ENCODE measurements at places on chromosomes 5 and 9.
A peak's percentile ranks its signal among the peaks of the same experiment; 100 is the strongest.

DNA sequence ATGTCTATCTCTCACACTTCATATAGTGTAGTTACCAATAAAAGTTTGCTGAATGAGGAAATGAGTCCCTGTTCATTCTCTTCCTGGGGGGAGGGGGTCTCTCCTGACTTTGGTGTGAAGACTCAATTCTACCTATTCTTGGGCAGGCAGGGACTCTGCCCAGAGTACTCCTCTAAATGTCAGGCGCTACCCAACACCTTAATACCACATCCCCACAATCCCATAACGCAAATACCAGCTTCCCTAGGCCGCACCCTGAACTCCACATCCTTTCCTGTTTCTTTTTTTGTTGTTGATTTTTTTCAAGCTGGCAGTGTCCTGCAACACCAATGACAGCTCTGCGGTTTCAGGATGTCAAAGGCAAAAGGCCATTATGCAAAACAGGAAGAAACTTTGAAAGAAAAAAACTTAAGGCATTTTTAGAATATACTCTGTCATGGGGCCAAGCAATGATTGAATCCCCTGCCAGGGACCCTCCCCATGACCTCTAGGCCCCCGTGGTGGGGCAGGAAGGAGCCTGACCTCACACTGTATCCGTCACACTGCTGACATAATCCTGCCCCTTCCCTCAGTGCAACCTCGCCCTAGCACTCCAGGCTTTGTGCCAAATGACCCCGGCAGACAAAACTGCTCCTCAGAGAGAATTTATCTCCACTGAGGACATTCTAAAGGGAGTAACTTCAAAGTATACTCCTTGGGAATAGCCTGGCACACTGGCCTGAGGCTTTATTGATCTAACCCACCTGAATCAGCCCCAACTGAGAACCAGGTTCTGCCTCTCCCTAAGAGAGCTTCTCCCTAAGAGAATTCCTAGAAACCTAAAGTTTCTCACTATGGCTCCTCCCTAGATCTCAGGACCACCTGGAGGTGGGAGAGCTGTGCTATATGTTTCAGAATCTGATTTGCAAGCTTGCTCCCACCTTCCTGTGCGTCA is 8.0 kb downstream of the B4GALT1 start:
- no peaks in the 10 kb centered on the region for H3K36me3 ChIP-seq
- peak overlapping the region; percentile 90 for H3K4me3 ChIP-seq
- H3K27me3 ChIP-seq = no peaks in the 10 kb centered on the region

GRCh38 chr5:62460578-62460983 is 48.0 kb downstream of the IPO11 start:
- H3K27me3 ChIP-seq = no peaks in the 10 kb centered on the region
- H3K27ac ChIP-seq = no peak overlapping the region
- H3K36me3 ChIP-seq = no peaks in the 10 kb centered on the region
- no peak for DNase-seq
- no peak overlapping the region for H3K4me3 ChIP-seq

DNA sequence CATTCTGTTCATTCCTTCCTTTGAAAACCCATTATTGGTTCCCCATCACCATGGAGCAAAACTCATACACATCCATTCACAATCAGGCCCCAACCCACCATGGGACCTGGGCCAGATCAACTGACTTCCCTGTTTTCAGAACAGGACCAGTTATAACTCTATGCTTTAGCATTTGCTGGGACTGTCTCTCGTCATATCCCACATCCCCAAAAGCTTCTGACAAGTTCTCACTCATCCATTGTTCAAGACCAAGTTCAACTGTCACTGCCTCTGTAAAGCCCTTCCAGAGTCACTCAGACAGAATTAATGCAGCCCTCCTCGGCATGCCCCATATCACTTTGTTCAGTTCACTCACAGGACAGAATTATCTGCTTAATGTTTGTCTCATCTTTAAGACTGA is 4.0 kb downstream of the FAM169A start:
- no peaks in the 10 kb centered on the region for H3K36me3 ChIP-seq
- DNase-seq = no peak
- no peaks in the 10 kb centered on the region for H3K27me3 ChIP-seq
- H3K27ac ChIP-seq = no peak overlapping the region
- no peaks in the 10 kb centered on the region for H3K4me1 ChIP-seq

DNA sequence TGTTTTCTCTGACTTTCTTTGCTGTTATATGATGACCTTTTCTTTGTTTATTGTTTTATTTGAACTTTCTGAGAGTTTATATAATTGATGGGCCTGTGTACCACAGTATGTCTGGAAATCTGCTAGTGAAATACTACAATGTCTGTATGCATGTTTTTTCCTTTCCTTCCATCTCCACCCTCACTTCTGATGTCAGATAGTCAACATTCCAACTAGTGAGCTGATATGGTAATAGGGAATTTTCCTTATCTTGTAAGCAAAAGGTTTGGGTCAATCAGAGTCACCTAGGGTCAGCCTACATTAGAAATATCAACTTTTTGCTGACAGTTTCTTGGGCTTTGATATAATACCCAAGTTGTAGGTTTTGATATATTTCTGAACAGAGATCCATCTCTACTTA is 103.2 kb downstream of the MAT2B start:
- H3K36me3 ChIP-seq = no peaks in the 10 kb centered on the region
- H3K27ac ChIP-seq = no peak overlapping the region
- no peak for DNase-seq
- H3K4me3 ChIP-seq = no peak overlapping the region
- no peaks in the 10 kb centered on the region for H3K27me3 ChIP-seq
- H3K4me1 ChIP-seq = no peaks in the 10 kb centered on the region

GRCh38 chr9:126503333-126504085 is 110.2 kb upstream of the LMX1B start:
- peaks cover 5% of the 10 kb centered on the region for H3K27me3 ChIP-seq
- H3K27ac ChIP-seq = no peak overlapping the region
- H3K4me3 ChIP-seq = no peak overlapping the region
- no peaks in the 10 kb centered on the region for H3K4me1 ChIP-seq
- H3K36me3 ChIP-seq = no peaks in the 10 kb centered on the region

- no peak overlapping the region for H3K4me3 ChIP-seq
- no peak for DNase-seq
- no peaks in the 10 kb centered on the region for H3K36me3 ChIP-seq
- no peak overlapping the region for H3K27ac ChIP-seq
- H3K27me3 ChIP-seq = no peaks in the 10 kb centered on the region
Measured at GRCh38 chr5:107700481-107700880, 29.7 kb upstream of the EFNA5 start.

DNA sequence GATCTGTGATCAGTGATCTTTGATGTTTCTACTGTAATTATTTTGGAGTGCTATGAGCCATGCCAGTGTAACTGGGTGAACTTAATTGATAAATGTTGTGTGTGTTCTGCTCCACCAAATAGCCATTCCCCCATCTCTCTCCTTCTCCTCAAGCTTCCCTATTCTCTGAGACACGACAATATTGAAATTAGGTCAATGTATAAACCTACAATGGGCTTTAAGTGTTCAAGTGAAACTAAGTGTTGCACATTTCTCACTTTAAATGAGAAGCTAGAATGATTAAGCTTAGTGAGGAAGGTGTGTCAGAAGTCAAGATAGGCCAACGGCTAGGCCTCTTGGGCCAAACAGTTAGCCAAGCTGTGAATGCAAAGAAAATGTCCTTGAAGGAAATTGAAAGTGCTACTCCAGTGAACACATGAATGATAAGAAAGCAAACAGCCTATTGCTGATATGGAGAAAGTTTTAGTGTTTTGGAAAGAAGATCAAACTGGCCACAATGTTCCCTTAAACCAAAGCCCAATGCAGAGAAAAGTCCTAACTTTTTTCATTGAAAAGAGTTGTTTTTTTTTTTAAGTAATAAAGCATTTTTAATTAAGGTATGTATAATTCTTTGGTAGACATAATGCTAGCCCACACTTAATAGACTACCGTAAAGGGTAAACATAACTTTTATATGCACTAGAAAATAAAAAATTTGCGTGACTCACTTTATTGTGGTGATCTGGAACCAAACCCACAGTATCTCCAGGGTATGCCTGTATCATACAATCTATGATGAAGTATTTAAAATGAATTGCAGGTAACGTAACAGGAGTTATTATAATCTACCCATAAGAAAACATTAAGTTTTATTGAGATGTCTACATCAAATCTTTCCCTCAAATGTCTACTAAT is 42.5 kb upstream of the ALDH1A1 start:
- H3K27ac ChIP-seq = no peak overlapping the region
- H3K27me3 ChIP-seq = 0 out of 2 replicates have a peak, but pooled peaks cover 3% of the 10 kb centered on the region
- H3K36me3 ChIP-seq = no peaks in the 10 kb centered on the region
- DNase-seq = no peak
- H3K4me3 ChIP-seq = no peak overlapping the region

DNA sequence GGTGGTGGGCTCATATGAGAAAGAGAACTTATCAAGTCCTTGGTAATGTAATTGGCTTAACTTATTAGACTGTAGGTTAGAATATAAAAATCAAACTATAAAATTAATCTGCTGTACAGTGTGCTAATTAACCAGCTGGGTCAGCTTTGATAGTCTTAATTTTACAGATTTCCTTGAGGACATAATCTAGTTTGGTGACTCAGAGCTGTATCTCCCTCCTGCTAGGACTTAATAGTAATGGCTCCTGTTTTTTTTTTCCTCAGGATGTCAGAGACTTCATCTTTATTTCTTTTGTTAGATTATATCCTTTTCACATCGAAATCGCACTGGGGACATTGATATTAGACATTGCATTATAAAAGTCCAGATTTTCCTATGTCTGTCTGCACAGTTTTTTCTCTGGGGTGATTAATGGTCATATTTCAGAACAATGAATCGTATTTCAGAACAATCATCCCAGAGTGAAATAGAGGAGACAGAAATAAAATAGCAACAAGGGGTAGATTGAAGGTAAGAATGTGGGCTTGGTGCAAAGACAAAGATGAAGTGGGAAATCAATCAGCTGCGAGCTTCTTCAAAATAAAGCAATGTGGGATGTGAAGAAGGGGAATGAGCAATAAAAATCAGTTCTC is 346.4 kb upstream of the RIOK2 start:
- no peaks in the 10 kb centered on the region for H3K36me3 ChIP-seq
- no peaks in the 10 kb centered on the region for H3K27me3 ChIP-seq
- no peaks in the 10 kb centered on the region for H3K4me1 ChIP-seq
- DNase-seq = no peak
- no peak overlapping the region for H3K27ac ChIP-seq
